ENCODE measurements at places on chromosomes 5 and 9. TPM values are rescaled to one million over a fixed set of nuclear protein-coding genes. Genes with fewer than 3 reads are reported as not detected.

- H3K36me3 ChIP-seq = no peaks in the 10 kb centered on the region
- DNase-seq = no peak
- no peak overlapping the region for H3K27ac ChIP-seq
- no peaks in the 10 kb centered on the region for H3K4me1 ChIP-seq
Measured at GRCh38 chr5:142674531-142675469, 11.1 kb downstream of the FGF1 start.

- H3K27ac ChIP-seq = no peak overlapping the region
- no peaks in the 10 kb centered on the region for H3K36me3 ChIP-seq
- H3K4me1 ChIP-seq = peaks cover 7% of the 10 kb centered on the region
- H3K4me3 ChIP-seq = peak overlapping the region; percentile 60
- H3K27me3 ChIP-seq = peaks cover 5% of the 10 kb centered on the region
Measured at GRCh38 chr5:135543001-135543484, 7.3 kb upstream of the NEUROG1 start.

DNA sequence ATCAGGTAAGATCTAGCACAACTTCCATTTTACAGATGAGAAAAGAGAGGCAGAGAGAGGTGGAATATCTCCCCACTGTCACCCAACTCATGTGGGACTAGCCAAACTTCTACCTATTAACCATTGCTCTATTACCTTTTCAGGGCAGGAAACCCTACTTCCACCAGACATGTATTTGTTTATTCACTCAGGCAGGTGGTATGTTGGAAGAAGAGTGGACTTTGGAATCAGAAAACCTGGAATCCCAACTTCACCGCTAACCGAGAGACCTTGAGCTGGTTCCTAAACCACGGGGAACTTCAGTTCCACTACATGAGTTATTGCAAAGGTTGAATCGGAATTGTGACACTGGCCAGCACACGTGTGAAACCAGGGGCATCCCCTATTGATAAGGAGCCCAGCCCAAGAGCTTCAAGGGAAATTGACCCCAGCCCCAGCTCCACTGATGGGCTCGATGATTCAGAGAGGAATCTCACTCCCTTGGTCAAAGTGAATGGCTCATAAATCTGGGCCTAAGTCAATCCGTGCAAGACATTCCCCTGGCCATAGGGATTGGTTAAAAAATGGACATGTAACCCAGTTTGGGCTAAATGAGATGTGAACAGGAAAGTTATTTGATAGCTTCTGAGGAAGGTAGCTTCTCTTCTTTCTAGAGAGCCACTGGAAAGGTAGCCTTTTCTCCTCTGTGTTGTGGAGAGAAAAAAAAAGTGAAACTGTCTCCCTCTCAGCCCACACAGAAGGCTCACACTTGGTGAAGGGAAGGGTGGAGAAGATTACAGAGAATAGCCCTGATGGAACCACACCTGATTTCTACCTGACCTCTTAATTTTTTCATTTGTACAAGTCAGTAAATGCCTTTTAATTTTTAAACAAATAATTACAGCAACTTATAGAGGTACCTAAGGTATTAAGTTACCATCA is 5.5 kb upstream of the GLIS3 start:
- no peaks in the 10 kb centered on the region for H3K36me3 ChIP-seq
- no peaks in the 10 kb centered on the region for H3K27me3 ChIP-seq
- no peak overlapping the region for H3K4me3 ChIP-seq
- H3K4me1 ChIP-seq = no peaks in the 10 kb centered on the region
- no peak overlapping the region for H3K27ac ChIP-seq

- no peaks in the 10 kb centered on the region for H3K4me1 ChIP-seq
- DNase-seq = no peak
- no peak overlapping the region for H3K27ac ChIP-seq
- no peaks in the 10 kb centered on the region for H3K36me3 ChIP-seq
- H3K4me3 ChIP-seq = no peak overlapping the region
Measured at GRCh38 chr9:96553070-96553469, 66.6 kb downstream of the CDC14B start.

DNA sequence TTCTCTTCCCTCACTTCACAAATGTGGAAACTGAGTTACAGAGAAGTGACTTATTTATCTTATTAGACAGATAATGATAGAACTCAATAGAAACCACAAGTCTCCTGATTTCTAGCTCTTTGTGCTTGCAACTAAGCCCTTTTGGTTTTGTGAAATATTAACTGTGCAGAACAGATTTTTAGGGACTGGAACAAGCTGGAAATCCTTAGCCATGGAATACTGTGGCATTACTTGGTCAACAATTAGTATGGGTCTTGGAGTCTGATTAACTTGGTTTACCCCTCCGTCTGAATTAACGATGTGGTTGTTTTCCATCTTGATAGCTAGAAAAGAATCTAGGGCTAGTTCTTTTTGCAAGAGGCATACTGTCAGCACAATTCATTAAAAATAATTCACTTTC is 584 bp upstream of the KLF9 start:
- H3K4me3 ChIP-seq = no peak overlapping the region
- no peaks in the 10 kb centered on the region for H3K27me3 ChIP-seq
- H3K27ac ChIP-seq = peak overlapping the region; percentile 99
- no peak for DNase-seq

The STING1 gene
- total RNA-seq = 130 TPM

GRCh38 chr9:127548352-127548881 is 63.7 kb upstream of the STXBP1 start:
- H3K36me3 ChIP-seq = no peaks in the 10 kb centered on the region
- no peak for DNase-seq
- H3K27me3 ChIP-seq = no peaks in the 10 kb centered on the region
- H3K27ac ChIP-seq = no peak overlapping the region

DNA sequence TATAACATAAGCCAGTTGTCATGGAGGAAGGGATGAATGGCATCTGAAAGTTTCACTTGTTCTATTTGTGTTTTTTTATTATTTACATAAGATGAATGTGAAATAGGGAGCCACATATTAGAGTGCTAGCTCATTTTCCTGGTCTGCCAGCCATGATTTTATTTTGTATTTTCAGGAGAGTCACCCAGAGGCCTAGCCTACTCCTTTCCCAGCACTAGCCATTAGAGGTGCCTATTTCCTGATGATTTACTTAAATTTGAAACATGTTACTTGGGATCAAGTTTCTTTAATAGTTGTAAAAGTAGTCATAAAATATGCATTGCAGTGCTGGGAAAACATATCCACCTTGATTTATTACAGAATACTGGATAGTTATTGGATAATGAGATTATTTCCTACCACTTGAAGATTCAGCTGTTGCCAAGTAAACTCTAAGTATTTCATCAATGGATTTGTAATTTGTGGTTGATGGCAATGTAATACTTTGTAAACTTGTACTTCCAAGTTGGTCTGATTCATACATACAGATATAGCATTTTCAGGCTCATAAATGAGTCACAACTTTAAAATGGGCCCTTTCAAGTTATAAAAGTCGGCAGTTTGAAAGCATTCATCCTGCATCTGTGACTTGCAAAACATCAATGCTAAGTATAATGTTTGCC is 50.8 kb downstream of the KCNN2 start:
- no peak overlapping the region for H3K4me3 ChIP-seq
- H3K27me3 ChIP-seq = no peaks in the 10 kb centered on the region
- no peaks in the 10 kb centered on the region for H3K36me3 ChIP-seq
- DNase-seq = no peak

- H3K27ac ChIP-seq = no peak overlapping the region
- H3K4me3 ChIP-seq = no peak overlapping the region
- no peak for DNase-seq
- H3K4me1 ChIP-seq = no peaks in the 10 kb centered on the region
- no peaks in the 10 kb centered on the region for H3K36me3 ChIP-seq
Measured at GRCh38 chr5:176888865-176889165, 10.3 kb downstream of the HK3 start.

The BRINP1 gene
- not detected for total RNA-seq

The SLC31A1 gene
- total RNA-seq = 4.6 TPM

The CDC25C gene
- not detected for total RNA-seq

DNA sequence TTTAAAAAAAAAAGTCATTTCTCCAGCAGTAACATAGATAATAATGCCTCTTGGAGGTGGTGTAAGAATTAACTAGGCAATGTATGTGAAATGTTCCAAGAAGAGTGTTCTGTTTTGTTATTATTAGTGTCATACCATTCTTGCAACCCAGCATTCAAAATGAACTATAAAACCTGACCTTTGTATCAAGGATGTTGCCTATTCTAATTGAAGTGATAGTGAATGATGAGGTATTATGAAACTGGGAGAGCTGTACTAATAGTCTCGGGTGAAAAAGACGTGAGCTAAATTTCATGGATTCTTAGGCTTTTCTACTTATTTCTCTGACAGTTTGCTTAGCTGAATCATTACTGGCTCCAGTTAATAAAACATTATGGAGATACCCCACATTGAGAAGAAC is 224.6 kb downstream of the CD180 start:
- no peak overlapping the region for H3K4me3 ChIP-seq
- DNase-seq = no peak
- H3K27ac ChIP-seq = no peak overlapping the region
- H3K36me3 ChIP-seq = no peaks in the 10 kb centered on the region

The BAAT gene
- total RNA-seq = not detected

The CAPSL gene
- not detected for total RNA-seq

GRCh38 chr5:76762484-76762883 is 46.6 kb downstream of the F2R start:
- H3K27ac ChIP-seq = no peak overlapping the region
- DNase-seq = no peak
- no peak overlapping the region for H3K4me3 ChIP-seq
- no peaks in the 10 kb centered on the region for H3K36me3 ChIP-seq

The CAMK4 gene
- 136 TPM for total RNA-seq

- H3K27ac ChIP-seq = no peak overlapping the region
- H3K4me1 ChIP-seq = no peaks in the 10 kb centered on the region
- H3K4me3 ChIP-seq = no peak overlapping the region
- no peaks in the 10 kb centered on the region for H3K27me3 ChIP-seq
- DNase-seq = no peak
Measured at GRCh38 chr9:127033061-127033460, 89.4 kb downstream of the ANGPTL2 start.

GRCh38 chr5:148974642-148975327 is 88.1 kb downstream of the SH3TC2 start:
- no peak overlapping the region for H3K27ac ChIP-seq
- DNase-seq = no peak
- H3K4me3 ChIP-seq = no peak overlapping the region
- H3K27me3 ChIP-seq = no peaks in the 10 kb centered on the region
- H3K36me3 ChIP-seq = no peaks in the 10 kb centered on the region

The UTP15 gene
- total RNA-seq = 31.8 TPM

The ANXA2R gene
- 59.1 TPM for total RNA-seq

- no peak overlapping the region for H3K27ac ChIP-seq
- H3K4me3 ChIP-seq = no peak overlapping the region
- H3K4me1 ChIP-seq = no peaks in the 10 kb centered on the region
- H3K36me3 ChIP-seq = no peaks in the 10 kb centered on the region
Measured at GRCh38 chr5:41980396-41980795, 55.3 kb downstream of the FBXO4 start.

GRCh38 chr5:63089147-63089546 is 510.5 kb downstream of the LRRC70 start:
- no peaks in the 10 kb centered on the region for H3K4me1 ChIP-seq
- no peaks in the 10 kb centered on the region for H3K36me3 ChIP-seq
- H3K4me3 ChIP-seq = no peak overlapping the region
- DNase-seq = no peak
- H3K27me3 ChIP-seq = no peaks in the 10 kb centered on the region
- no peak overlapping the region for H3K27ac ChIP-seq

DNA sequence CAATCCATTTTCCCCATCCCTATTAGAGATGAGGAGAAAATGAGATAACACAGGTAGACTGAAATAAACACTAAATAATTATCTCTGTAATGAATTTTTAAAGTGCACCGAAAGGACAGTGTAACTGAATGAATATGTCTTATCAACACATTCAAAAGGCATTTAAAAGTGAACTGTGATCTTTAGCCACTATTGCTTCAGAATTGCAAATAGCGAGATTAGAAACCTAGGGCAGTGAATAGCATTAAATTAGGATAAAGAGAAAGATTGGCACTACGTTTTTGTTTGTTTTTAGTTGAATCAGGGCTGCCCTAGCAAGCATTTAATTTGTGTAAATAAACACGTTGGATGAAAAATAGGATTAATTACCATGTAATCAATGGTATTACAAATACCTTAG is 537.5 kb downstream of the ELAVL2 start:
- H3K4me1 ChIP-seq = no peaks in the 10 kb centered on the region
- H3K27ac ChIP-seq = no peak overlapping the region
- no peak overlapping the region for H3K4me3 ChIP-seq

DNA sequence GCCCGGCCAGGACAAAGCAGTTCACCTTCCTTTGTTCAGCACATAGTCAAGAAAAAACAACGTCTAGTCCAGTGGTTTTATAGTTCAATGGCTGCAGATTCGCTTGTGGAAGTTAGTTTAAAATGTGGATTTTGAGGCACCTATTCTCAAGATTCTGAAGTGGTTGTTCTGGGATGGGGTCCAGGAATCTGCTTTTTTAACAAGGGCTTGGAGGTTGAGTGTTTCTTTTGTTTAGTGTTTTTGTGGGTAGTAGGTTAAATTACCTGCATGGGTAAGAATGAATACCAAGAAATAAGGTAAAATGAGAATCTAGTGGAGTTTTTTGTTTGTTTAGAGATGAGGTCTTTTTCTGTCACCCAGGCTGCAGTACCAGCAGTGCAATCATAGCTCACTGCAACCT is 28.4 kb upstream of the NADK2 start:
- DNase-seq = no peak
- H3K4me3 ChIP-seq = no peak overlapping the region
- H3K27me3 ChIP-seq = no peaks in the 10 kb centered on the region
- no peak overlapping the region for H3K27ac ChIP-seq
- no peaks in the 10 kb centered on the region for H3K36me3 ChIP-seq

The NR5A1 gene
- total RNA-seq = 0.11 TPM
